ENCODE measurements at places on chromosomes 2 and 18. TPM values are rescaled to one million over a fixed set of nuclear protein-coding genes. Genes with fewer than 3 reads are reported as not detected.

The ATP8B1 gene
- polyA plus RNA-seq = 57.7 TPM

- no peak overlapping the region for H3K4me3 ChIP-seq
- no peak overlapping the region for H3K27ac ChIP-seq
Observed at GRCh38 chr2:120066800-120067547, 54.1 kb downstream of the EPB41L5 start.

DNA sequence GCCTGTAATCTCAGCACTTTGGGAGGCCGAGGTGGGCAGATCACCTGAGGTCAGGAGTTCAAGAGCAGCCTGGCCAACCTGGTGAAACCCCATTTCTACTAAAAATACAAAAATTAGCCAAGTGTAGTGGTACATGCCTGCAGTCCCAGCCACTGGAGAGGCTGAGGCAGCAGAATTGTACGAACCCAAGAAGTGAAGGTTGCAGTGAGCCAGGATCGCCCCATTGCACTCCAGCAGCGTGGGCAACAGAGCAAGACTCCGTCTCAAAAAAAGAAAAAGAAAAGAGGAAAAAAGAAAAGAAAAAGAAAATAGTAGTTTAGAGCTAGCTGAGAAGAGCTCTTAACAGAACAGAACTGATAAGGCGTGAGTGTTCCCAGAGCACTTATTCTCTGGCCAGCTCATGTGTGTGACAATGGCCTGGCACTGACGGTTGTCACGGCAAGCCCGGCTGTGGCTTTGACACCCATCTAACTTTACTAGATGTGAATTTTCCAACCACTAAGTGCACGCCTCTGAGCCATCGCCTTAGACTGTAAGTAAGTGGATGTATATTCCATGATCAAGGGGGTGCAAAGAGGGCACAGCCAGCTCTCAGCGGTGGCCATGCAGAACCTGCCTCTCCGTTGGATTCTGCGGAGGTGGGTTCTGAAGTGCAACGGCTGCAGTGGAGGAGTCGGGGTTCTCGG, 80.0 kb downstream of the ZNF516 start:
- H3K36me3 ChIP-seq = peaks cover 6% of the 10 kb centered on the region
- H3K27me3 ChIP-seq = no peaks in the 10 kb centered on the region
- H3K27ac ChIP-seq = no peak overlapping the region
- DNase-seq = no peak
- no peak overlapping the region for H3K4me3 ChIP-seq

The RNF125 gene
- polyA plus RNA-seq = 0.09 TPM

DNA sequence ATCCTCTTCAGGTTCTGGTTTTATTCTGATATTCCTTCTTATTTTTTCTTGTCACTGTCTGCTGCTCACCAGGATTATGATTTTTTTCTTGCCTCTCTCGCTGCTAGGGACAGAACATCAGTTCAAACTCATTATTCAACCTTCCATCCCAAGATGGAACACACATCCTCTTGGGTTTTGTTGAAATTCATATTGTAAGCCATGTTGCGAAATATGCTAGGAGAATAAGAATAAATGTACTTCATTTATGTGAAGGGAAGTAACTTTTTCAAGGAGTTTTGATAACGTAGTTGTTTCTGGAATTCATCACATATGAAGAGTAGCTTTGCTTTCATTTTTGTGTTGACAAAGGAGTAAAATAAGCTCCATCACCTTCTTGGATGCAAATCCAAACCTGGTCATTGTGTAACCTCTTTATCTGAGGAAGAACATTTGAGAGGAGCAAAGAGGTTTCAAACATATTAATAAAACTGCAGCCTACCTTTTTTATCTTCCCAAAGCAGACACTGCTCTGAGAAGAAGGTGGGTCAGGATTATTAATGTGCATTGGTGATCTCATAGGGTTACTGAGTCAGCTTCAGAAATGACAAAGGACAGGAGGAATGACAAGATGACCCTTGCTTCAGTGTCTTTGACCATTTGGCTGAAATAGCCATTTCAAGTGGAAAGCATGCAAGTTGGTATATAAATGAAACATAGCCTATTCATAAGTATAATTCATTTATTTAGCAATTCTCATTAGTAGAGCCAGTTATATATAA, 280.0 kb downstream of the GULP1 start:
- H3K36me3 ChIP-seq = 0 out of 2 replicates have a peak, but pooled peaks cover 1% of the 10 kb centered on the region
- H3K27ac ChIP-seq = no peak overlapping the region
- no peaks in the 10 kb centered on the region for H3K4me1 ChIP-seq
- DNase-seq = no peak

- peaks cover 1% of the 10 kb centered on the region for H3K36me3 ChIP-seq
- peak overlapping the region; percentile 80 for H3K4me3 ChIP-seq
- H3K4me1 ChIP-seq = no peaks in the 10 kb centered on the region
- H3K27ac ChIP-seq = peak overlapping the region; percentile 28
- peak; percentile 2 for DNase-seq
Observed at GRCh38 chr18:13725566-13726231, 659 bp downstream of the FAM210A start.

- H3K27ac ChIP-seq = no peak overlapping the region
- no peaks in the 10 kb centered on the region for H3K36me3 ChIP-seq
- peaks cover 5% of the 10 kb centered on the region for H3K4me1 ChIP-seq
- no peak overlapping the region for H3K4me3 ChIP-seq
- DNase-seq = peak; percentile 79
Observed at GRCh38 chr18:49174478-49174877, 223.7 kb upstream of the SMAD7 start.

- no peak overlapping the region for H3K27ac ChIP-seq
- H3K36me3 ChIP-seq = no peaks in the 10 kb centered on the region
- H3K4me1 ChIP-seq = no peaks in the 10 kb centered on the region
- H3K27me3 ChIP-seq = no peaks in the 10 kb centered on the region
- no peak overlapping the region for H3K4me3 ChIP-seq
Observed at GRCh38 chr2:182110347-182110746, 124.7 kb downstream of the PPP1R1C start.

DNA sequence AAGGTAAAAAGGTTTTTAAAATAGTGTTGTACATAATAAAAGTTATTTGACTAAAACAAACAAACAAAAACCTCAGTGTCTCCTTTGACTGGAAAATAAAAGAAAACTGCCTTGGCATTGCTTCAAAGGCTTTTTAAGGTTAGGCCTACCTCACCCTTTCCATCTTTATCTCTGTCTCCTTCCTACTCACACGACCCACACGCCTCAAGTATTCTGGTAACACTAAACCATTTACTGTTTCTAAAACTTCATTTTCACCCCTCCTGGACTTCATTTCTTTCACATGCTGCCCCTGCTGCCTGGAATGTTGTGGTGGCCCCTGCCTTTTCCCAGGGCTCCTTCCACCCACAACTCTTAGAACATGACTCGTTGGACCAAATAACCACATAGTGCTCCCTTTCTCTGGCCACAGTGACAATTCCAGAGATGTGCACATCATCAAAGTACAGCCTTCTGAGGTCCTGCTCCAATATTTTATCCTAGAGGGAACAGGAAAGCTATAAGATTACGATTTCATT, 54.0 kb downstream of the ERBB4 start:
- H3K27ac ChIP-seq = no peak overlapping the region
- no peaks in the 10 kb centered on the region for H3K27me3 ChIP-seq
- no peaks in the 10 kb centered on the region for H3K4me1 ChIP-seq
- no peak for DNase-seq
- no peak overlapping the region for H3K4me3 ChIP-seq
- H3K36me3 ChIP-seq = no peaks in the 10 kb centered on the region

- peak; percentile 16 for DNase-seq
- no peak overlapping the region for H3K4me3 ChIP-seq
- no peak overlapping the region for H3K27ac ChIP-seq
- H3K36me3 ChIP-seq = no peaks in the 10 kb centered on the region
Observed at GRCh38 chr2:199223791-199224190, 233.9 kb downstream of the SATB2 start.

DNA sequence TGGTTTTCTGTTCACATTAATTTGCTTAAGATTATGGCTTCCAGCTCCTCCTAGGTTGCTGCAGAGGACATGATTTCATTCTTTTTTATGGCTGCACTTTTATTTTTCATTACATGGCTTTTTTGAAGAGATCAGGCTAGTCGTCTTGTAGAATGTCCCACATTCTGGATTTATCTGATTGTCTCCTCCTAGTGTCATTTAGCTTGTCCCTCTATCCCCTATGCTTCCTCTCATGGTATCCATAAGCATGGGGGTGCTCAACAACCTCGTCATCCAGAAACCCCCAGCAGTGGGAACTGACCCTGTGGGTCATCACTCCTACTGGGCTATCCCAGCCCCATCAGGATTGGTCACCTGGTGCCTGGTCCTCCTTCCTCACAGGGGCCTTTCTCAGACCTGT, 49.6 kb downstream of the SERTAD2 start:
- peaks cover 71% of the 10 kb centered on the region for H3K27me3 ChIP-seq
- no peaks in the 10 kb centered on the region for H3K36me3 ChIP-seq
- H3K27ac ChIP-seq = no peak overlapping the region
- H3K4me1 ChIP-seq = peaks cover 1% of the 10 kb centered on the region
- no peak for DNase-seq

- H3K36me3 ChIP-seq = no peaks in the 10 kb centered on the region
- H3K27me3 ChIP-seq = no peaks in the 10 kb centered on the region
- DNase-seq = peak; percentile 44
- peak overlapping the region; percentile 24 for H3K4me3 ChIP-seq
- H3K4me1 ChIP-seq = peaks cover 16% of the 10 kb centered on the region
- H3K27ac ChIP-seq = peak overlapping the region; percentile 67
Observed at GRCh38 chr2:207333599-207334300, 168.0 kb upstream of the KLF7 start.

GRCh38 chr18:79471597-79471996, 75.9 kb downstream of the NFATC1 start:
- no peak overlapping the region for H3K4me3 ChIP-seq
- no peak for DNase-seq
- no peak overlapping the region for H3K27ac ChIP-seq
- no peaks in the 10 kb centered on the region for H3K4me1 ChIP-seq

The ASPRV1 gene
- 0.14 TPM for polyA plus RNA-seq

DNA sequence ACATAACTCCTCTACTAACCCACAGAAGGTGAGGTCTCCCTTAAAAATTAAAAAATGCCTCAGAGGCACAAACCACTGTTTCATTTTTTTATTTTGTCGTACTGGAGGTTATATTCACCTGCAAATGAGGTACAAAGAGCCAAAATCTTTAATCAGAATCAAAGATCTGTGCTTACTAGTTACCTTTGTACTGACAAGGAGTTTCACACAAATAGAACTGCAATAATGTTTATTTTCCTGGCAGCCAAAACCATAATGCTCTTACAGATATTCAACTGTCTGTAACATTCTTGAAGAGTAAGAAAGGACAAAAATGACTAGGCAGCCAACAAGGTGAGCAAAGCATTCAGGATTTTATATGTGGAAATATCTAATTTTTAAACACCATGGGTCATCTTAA, 105.1 kb upstream of the NOL4 start:
- no peaks in the 10 kb centered on the region for H3K4me1 ChIP-seq
- H3K4me3 ChIP-seq = no peak overlapping the region
- DNase-seq = no peak
- no peaks in the 10 kb centered on the region for H3K36me3 ChIP-seq
- no peaks in the 10 kb centered on the region for H3K27me3 ChIP-seq

GRCh38 chr2:176873403-176873802, 339.2 kb upstream of the HNRNPA3 start:
- peak; percentile 1 for DNase-seq
- H3K27ac ChIP-seq = no peak overlapping the region

DNA sequence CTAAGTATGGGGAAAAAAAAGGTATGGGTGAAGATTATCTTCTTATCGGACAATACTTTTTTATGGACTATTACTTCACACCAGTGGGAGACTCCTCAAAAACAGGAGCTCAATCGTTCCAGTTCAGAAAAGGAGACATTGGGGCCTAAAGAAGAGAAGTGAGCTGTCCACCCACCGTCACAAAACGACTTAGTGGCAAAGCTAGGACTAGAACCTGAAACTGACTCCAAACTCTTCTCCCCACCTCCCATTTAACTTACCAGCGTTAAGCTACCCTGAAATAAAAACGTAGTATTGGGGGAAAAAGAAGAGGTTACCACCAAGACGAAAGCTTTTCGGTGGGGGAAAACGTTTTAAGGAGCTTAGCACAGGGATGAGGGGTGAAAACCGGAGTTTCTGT, 503 bp downstream of the GTF3C3 start:
- peak overlapping the region; percentile 95 for H3K4me3 ChIP-seq
- DNase-seq = no peak
- no peaks in the 10 kb centered on the region for H3K4me1 ChIP-seq

DNA sequence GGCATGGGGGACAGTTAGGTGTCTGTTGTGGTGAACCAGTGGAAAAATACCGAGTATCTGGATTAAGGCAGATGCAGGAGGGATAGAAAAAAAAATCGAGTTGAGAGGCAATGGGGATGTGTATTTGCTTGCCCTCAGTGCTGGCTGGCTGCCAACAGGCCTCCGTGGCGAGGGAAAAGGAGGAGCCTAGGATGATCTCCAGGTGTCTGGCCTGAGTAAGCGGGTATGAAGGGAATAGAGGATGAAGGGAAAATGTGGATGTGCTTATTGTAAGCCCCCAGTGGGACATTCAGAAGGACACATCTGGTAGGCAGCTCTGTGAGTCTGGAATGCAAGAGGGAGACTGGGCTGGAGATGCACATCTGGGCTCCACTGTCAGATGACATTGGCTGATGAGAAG, 22.8 kb downstream of the KCNS3 start:
- no peaks in the 10 kb centered on the region for H3K4me1 ChIP-seq
- no peaks in the 10 kb centered on the region for H3K36me3 ChIP-seq
- H3K4me3 ChIP-seq = no peak overlapping the region
- DNase-seq = no peak
- H3K27ac ChIP-seq = no peak overlapping the region
- H3K27me3 ChIP-seq = no peaks in the 10 kb centered on the region

Measured in IMR-90 (cell line).